H1 (cell line): ENCODE measurements at places on chromosomes 3 and 15.

- no peaks in the 10 kb centered on the region for H3K36me3 ChIP-seq
- no peak overlapping the region for H3K4me3 ChIP-seq
- H3K27me3 ChIP-seq, result no peaks in the 10 kb centered on the region
- H3K27ac ChIP-seq, result no peak overlapping the region
- DNase-seq, result no peak
- H3K4me1 ChIP-seq, result no peaks in the 10 kb centered on the region
Measured at GRCh38 chr15:42395838-42396237, 36.5 kb downstream of the CAPN3 start.

DNA sequence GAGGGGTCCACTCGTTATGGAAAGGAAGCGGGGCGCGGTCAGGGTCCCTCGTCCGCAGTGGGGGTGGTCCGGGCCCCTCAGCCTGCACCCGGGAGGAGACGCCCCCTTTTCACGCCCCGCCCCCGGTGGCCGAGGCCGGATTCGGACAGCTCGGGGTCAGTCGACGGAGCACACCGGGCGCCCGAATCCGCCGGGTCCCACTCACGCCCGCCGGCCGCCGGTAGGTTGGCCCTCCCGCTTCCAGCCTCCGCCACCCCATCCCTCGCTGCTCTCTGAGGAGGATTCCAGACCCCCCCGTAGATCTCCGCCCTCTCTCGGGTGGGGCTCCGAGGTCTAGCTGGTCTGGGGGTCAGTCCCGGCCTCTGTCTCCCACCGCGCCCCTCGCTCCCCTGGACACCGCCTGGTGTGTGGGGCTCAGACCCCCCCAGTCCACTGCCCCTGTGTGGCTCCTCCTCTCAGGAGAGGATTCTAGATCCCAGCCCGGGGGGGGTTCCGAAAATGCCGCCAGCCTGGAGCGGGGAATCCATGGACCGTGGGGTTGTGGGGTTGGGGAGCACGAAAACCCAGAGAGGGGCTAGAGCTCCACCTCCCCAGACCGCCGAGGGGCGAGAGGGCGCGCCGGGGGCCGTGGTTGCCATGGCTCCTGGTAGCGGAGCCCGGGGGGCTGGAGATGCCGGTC lies 725 bp downstream of the CHL1 start:
- H3K4me3 ChIP-seq, result peak overlapping the region; percentile 77
- peaks cover 4% of the 10 kb centered on the region for H3K27me3 ChIP-seq
- H3K27ac ChIP-seq, result no peak overlapping the region
- peak; percentile 81 for DNase-seq

DNA sequence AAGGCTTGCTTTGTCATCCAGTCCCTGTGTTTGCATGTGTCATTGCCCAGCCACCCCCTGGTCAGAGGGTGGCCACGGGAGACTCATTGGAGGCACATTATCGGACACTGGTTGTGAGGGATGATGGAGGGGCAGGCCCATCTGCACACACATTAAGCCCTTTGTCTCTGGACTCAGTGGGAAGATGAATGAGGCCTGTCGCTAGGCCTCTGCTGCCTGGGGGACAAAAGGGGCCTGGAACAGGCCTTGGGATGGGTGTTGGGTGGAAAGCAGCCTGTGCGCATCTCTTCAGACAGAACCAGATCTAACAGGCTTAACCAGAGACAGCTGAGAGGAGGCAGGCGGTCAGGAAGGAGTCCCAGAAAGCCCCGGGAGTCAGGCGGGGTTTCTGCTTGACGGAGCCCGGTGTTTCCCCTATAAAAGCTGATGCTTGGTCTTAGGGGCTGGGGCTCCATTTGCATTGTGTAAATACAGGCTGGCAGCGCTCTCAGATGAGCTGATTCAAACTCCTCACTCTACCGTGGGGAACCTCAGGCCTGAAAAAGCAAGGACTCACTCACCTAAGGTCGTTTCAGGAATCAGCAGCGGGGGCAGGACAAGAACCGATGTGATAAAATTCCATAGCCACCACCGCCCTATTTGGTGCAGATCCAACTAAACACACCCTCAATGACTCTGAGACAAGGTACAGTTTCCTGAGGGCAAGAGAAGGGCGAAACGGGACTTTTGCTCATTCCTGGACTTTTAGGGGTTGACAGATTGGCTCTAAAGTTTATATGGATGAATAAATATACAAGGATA lies 17.1 kb upstream of the SKIC8 start:
- H3K4me1 ChIP-seq, result peaks cover 18% of the 10 kb centered on the region
- peak overlapping the region; percentile 23; the same call in 1 of the 2 replicates for H3K27ac ChIP-seq
- H3K4me3 ChIP-seq, result no peak overlapping the region
- DNase-seq, result peak; percentile 62
- no peaks in the 10 kb centered on the region for H3K36me3 ChIP-seq

GRCh38 chr3:135576751-135577150 lies 388.8 kb upstream of the PPP2R3A start:
- DNase-seq, result no peak
- no peaks in the 10 kb centered on the region for H3K27me3 ChIP-seq
- H3K4me1 ChIP-seq, result no peaks in the 10 kb centered on the region
- no peak overlapping the region for H3K4me3 ChIP-seq
- H3K36me3 ChIP-seq, result no peaks in the 10 kb centered on the region
- H3K27ac ChIP-seq, result no peak overlapping the region

GRCh38 chr3:126715432-126715831 lies 11.4 kb downstream of the CHCHD6 start:
- no peak overlapping the region for H3K4me3 ChIP-seq
- no peaks in the 10 kb centered on the region for H3K4me1 ChIP-seq
- no peak for DNase-seq
- no peak overlapping the region for H3K27ac ChIP-seq

GRCh38 chr3:192916371-192917027 lies 1.2 kb downstream of the MB21D2 start:
- H3K4me3 ChIP-seq, result peak overlapping the region; percentile 89
- DNase-seq, result peak; percentile 74
- no peaks in the 10 kb centered on the region for H3K27me3 ChIP-seq

DNA sequence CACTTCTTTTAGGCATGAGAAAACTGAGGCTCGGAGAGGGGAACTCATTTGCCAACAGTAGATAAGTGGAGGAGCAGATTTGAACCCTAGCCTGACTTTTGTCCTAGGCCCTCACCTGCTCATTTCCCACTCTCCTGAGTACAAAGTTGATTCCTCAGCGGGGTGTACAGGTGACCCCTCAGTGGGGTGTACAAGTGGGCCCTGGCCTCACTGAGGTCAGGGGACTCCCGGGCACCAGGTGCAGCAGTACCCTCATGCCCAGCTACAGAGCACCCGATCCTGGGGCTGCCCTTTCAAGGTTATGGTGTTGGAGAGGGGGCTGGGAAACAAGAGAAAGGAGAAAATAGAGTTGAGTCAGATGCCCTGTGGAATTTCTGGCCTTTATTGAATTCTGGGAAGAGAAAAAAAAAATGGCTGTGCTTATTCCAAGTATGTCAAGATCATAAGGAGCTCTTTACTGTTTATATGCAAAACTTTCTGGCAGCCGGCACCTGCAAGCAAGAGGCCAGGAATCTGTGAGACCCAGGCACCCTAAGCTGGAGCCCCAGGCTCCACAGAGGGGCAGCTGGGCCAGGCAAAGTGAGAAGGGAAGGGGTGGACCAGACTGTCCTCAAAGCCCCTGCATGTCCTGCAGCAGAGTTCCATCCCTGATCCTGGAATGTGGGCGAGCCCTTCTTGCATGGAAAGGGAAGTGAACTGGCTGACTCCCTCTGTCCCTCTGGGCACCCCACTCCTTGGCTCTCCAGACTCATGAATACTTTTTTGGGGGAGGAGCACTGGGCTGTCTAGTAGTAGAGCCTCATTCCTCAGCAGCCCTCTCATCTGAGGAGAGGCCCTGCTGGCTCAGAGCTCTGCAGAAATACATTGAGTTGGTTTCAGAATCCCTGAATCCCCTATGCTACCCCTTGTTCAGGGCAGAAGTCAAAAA lies 43.1 kb downstream of the AMOTL2 start:
- H3K4me3 ChIP-seq, result no peak overlapping the region

DNA sequence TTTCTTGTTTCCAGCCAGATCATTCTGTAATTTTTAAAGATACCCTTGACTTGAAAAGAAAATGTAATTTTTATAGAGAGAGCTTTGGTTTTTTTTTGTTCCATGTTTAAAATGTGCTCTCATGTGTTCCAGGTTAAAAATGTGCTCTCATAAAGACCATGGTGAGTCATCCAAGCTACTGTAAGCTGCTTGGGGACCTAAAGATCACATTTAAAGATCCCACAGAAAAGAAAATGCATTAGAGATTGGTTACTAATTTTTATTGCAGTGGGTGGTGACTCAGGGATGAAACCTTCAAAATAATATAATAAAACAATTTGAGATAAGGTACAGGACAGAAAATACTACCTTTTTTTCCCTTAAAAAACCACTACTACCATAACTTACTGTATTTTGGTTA lies 11.0 kb downstream of the TCF12 start:
- H3K36me3 ChIP-seq, result no peaks in the 10 kb centered on the region
- H3K4me3 ChIP-seq, result no peak overlapping the region
- no peak for DNase-seq
- no peak overlapping the region for H3K27ac ChIP-seq
- H3K4me1 ChIP-seq, result peaks cover 3% of the 10 kb centered on the region

GRCh38 chr3:124064050-124064449 lies 72.1 kb upstream of the ROPN1 start:
- DNase-seq, result no peak
- no peak overlapping the region for H3K4me3 ChIP-seq
- H3K27me3 ChIP-seq, result peaks cover 5% of the 10 kb centered on the region; the same call in 1 of the 2 replicates
- H3K4me1 ChIP-seq, result no peaks in the 10 kb centered on the region; the same call in 1 of the 2 replicates
- H3K36me3 ChIP-seq, result no peaks in the 10 kb centered on the region

GRCh38 chr3:6416049-6416661 lies 444.8 kb upstream of the GRM7 start:
- no peak overlapping the region for H3K27ac ChIP-seq
- DNase-seq, result no peak
- no peaks in the 10 kb centered on the region for H3K36me3 ChIP-seq
- no peaks in the 10 kb centered on the region for H3K4me1 ChIP-seq
- H3K4me3 ChIP-seq, result no peak overlapping the region

- H3K36me3 ChIP-seq, result no peaks in the 10 kb centered on the region
- H3K27ac ChIP-seq, result no peak overlapping the region
- peaks cover 9% of the 10 kb centered on the region for H3K4me1 ChIP-seq
- no peak for DNase-seq
- no peaks in the 10 kb centered on the region; the same call in 1 of the 2 replicates for H3K27me3 ChIP-seq
Measured at GRCh38 chr3:72487078-72487765, 361.0 kb downstream of the SHQ1 start.

GRCh38 chr15:63156086-63156710 lies 1.1 kb downstream of the RPS27L start:
- H3K4me3 ChIP-seq, result peak overlapping the region; percentile 93
- H3K27me3 ChIP-seq, result no peaks in the 10 kb centered on the region
- no peaks in the 10 kb centered on the region for H3K4me1 ChIP-seq
- DNase-seq, result no peak

DNA sequence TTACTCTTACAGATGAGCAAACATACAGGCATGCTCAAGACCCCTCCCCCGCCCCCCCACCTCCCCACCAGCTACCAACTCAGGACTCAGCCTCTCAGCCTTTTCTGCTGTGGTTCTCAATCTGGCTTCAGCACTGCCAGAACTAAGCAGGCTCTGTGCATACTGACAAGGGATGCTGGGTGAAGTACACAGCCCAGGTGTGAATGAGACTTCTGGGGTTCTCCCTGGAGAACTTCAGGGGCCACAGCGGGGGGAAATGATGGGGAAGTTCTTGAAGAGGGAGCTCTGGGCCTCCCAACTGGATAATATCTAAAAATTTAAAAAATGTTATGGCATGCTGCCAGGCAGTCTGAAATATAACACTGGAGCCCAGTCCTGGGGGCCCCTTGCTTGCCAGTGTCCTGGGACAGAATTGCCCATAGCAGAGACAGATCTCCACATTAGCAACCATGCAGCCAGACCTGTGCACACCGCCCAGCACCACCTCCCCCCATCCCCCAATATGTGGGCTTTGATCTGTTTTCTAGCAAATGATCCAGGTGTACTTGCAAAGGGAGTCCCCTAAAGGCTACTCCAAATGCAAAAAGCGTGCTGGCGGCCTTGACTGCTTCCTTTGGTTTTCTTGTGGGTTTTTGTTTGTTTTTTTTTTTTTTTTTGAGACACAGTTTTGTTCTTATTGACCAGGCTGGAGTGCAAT lies 41.4 kb downstream of the PGPEP1L start:
- peaks cover 16% of the 10 kb centered on the region for H3K36me3 ChIP-seq
- H3K27me3 ChIP-seq, result no peaks in the 10 kb centered on the region
- DNase-seq, result no peak
- H3K4me1 ChIP-seq, result no peaks in the 10 kb centered on the region
- no peak overlapping the region for H3K27ac ChIP-seq

DNA sequence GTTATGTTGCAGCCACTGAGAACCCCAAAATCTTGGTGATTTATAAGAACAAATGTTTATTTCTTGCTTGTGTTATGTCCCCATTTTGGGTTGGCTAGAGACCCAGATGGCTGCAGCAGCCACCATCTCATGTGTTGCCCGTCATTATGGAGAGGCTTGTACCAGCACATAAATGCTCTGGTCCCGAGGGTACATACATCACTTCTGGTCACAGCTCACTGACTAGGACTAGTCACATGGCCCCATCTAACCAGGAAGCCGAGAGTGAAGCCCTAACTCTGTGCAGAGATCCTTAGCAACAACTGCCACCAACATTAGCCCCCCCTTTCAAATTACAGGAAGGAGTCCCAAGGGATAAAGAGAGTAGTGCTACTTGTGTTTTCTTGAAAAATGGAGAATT lies 25.5 kb upstream of the HACD2 start:
- H3K27me3 ChIP-seq, result no peaks in the 10 kb centered on the region
- H3K27ac ChIP-seq, result no peak overlapping the region
- no peak for DNase-seq

- no peak overlapping the region for H3K4me3 ChIP-seq
- peaks cover 3% of the 10 kb centered on the region; the same call in 1 of the 2 replicates for H3K36me3 ChIP-seq
- no peak for DNase-seq
- H3K4me1 ChIP-seq, result no peaks in the 10 kb centered on the region
Measured at GRCh38 chr3:15007681-15008141, 57.4 kb downstream of the MRPS25 start.
